ENCODE measurements at places on chromosomes 3 and 15.

GRCh38 chr3:100815583-100815982, 106.3 kb downstream of the TFG start:
- DNase-seq: no peak

- no peak for DNase-seq
Observed at GRCh38 chr15:40567111-40567510, 2.0 kb upstream of the RPUSD2 start.

- no peak for DNase-seq
Observed at GRCh38 chr3:170075441-170076091, 37.8 kb downstream of the GPR160 start.

GRCh38 chr15:56344336-56344735, 20.9 kb upstream of the TEX9 start:
- no peak for DNase-seq

- DNase-seq: no peak
Observed at GRCh38 chr15:70902107-70902506, 9.5 kb downstream of the LRRC49 start.

GRCh38 chr15:95295363-95295762, 1035.1 kb upstream of the NR2F2 start:
- no peak for DNase-seq

GRCh38 chr3:95228416-95228815, 1165.6 kb downstream of the NSUN3 start:
- no peak for DNase-seq

GRCh38 chr15:68566377-68566954, 12.3 kb upstream of the CORO2B start:
- no peak for DNase-seq

- no peak for DNase-seq
Observed at GRCh38 chr3:62335196-62335595, 38.2 kb downstream of the FEZF2 start.

GRCh38 chr15:92118162-92118935, 264.8 kb downstream of the SLCO3A1 start:
- DNase-seq: no peak

DNA sequence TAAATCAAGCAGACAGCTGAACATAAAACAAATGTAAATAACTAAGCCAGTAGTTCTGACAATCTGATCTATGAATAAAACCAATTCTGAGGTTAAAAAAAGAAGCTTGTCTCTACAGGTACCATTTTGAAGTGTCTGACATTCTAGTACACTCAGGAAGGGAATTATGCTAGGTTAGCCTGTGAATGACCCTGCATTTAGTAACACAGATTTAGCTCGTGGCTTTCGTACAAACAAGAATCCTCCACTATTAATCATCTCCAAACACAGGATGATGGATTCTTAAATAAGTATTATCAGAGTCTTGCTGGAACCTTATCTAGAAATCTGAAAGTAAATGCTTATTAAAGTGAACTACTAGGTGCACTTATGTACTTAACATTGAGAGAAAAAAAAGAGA, 1120.1 kb downstream of the ROBO1 start:
- no peak for DNase-seq

DNA sequence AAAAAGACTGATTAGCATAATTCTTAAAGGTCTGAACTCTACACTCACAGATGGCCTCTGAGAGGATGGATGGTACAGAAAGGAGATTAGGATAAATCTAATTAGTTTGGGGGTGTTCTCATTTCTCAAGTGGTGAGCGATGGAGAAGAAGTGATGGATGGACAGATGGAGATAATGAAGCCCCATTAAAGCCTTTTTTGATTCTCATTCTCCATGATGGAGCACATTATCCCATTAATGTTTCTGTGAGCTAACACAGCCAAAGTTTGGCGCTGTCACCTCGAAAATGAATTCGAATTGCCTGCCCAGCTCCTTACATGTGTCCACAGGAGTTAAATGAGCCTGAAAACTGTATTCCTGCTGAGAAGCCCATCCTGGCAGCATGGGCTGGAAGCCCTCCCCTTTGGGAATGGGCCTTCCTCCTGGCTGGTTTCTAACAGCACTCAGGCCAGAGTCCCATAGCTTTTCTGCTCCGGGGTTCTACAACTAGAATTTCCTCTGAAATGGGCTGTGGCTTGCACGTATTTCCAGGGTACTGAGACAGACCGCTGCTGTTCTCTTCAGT, 726.0 kb upstream of the CFAP20DC start:
- DNase-seq: no peak

GRCh38 chr3:45562027-45562426, 32.5 kb upstream of the LIMD1 start:
- DNase-seq: no peak

DNA sequence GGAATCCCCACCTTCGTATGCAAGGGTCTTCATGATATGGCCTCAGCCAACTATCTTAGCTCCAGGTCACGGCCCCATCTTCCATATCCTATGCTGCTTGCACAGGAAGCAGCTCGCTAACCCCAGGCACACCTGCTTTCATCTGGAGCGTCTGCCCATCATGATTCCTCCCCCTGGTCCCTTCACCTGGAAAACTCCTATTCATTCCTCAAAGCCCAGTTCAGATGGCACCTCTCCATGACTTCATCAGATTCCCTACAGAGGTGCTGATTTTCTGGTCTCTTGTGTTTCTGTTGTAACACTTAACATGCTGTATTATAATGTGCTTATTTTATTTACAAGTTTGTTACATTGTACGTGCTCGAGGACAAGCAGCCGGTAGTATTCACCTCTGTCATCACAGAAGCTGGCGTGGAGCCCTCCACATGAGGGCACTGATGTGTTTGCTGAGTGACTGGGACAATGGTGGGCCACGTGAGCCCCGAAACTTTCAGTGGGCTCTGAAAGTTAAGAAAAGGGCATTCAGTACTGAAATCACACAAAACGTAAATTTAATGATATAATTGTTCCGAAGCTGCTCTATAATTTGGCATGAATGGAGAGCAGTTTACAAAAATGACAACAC, 16.2 kb downstream of the MUC20 start:
- no peak for DNase-seq

DNA sequence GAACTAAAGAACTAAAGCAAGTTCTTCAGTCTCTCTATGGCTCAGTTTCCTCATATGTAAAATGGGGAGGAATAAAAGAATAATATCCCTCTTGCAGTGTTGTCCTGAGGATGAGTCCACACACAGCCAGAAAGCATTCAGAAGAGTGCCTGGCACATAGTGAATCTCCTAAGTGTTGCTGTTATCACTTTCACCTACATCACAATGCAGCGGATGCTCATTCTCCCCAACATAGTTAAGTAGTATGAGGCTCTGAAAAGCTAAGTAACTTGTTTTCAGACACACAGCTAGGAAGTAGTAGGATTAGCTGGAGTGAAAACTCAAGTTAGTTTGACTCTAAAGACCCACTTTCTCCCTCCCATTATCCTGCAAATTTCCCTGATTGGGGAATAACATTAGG, 9.1 kb upstream of the USP3 start:
- no peak for DNase-seq
